ENCODE measurements at places on chromosomes 6 and 20.
A peak's percentile ranks its signal among the peaks of the same experiment; 100 is the strongest.

DNA sequence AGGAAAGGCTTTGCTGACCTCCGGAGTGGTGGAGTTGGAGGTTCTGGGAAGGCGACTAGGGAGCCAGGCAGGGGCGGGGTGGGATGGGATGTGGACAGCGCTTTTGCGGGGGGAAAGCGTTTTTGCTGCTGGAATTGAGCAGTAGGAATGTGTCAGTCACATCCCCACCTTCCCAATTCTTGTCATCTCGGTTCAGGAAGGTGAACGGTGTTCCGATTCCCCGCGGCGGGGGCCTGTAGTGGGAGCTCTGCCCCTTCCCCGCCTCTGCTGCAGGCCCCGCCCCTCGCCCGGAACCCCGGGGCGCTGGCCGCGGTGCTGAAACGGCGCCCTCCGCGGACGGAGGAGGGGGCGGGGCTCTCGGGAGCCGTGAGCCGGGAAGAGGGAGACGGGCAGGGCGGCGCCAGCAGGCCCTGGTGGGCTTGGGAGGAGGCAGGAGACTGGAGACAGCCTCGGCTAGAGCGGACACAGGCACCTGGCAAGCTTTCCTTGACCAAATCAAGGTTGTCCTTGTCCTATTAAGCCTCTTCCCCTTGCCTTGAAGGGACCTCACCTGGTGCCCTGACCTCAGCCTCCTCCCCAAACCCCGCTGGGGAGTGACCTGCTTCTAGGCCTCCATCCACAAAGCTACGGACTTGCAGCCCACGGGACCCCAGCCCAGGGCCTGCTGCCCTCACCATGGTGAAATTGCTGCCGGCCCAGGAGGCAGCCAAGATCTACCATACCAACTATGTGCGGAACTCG is at the start of gene LHFPL5:
Gene LHFPL5 (plus strand): TSS at position 357 of the 741 bp plus-strand sequence. CDS start 319 bp downstream, at position 676.
- peak; percentile 25 for DNase-seq

DNA sequence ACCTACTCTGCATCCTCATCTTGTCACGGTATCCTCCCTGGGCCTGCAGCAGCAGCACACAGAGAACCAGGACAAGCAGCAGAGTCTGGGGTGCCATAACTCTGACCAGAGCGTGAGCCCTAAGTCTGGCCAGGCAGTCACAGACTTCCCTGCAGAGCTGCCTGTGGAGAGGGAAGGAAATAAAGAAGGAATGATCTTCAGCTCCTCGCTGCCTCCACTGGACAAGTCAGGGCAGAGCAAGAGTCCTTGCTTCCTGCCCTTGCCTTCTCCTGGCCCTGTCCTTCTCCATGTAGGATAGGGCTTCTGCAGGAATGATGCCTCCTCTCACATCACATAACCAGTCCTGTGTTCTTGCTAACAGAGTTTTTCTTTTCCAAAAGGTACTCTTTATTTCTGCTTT is 15.9 kb upstream of the WFDC11 start:
- DNase-seq, result no peak

DNA sequence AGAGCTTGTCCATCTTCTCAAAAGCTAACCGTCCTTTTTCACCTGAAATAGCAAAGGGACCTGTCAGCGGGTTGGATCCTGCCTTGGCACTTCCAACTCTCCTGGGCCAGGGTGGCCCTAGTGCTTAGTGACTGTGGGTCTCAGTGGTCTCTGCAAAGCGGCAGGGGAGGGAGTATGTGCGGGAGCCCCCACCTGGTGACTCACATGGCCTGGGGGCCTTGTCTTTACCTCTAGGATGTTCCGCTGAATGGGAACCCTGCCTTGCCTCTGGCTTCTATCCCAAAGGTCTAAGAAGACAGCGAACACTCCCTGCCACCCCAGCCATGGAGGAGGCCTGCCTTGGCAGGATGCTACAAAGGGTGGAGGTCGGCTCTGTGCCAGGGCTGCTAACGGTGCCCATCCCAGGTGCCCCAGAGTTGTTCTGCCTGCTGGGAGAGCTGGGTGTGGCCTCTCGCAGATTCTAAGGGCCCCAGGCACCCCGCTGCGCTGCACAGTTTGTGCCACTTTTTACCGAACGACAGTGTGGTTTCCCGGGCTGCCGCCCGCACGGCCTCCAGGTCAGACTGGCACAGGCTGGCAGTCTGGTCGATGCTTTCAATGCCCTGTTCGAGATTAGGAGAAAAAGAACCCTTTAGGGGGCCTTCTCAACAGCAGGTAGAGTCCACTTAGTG is 77.2 kb downstream of the PTPN1 start:
- DNase-seq, result no peak

DNA sequence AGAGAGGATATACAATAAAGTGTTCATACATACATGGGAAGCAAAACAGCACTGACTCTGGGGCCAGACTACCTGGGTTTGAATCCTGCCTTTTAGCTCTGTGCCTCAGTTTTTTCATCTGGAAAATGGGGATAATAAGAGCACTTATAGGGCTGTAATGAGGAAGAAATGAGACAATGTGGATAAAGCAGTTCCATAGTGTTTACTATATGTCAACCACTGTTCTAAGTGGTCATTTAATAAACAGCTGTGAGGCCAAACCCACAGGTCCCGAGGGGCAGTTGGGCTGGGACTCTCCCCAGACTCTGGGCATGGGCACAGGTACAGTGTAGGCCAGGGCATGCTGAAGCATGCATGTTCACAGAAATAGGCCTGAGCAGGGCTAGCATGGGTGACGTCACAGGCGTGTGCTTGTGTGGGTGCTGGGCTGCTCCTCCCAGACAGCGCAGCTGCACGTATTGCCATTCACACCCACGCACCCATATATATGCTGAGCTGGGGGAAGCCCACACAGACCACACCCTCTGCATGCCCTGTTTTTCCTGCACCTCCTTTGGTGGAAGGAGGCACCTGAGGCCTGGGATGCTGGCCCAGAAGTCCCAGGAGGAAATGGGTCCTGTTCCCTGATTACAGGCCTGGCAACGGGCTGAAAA is 3.5 kb upstream of the PLCG1 start:
- DNase-seq, result no peak

GRCh38 chr6:20763296-20763695 is 229.0 kb downstream of the CDKAL1 start:
- no peak for DNase-seq

- DNase-seq, result no peak
Observed at GRCh38 chr6:132936646-132937045, 122.3 kb downstream of the RPS12 start.

DNA sequence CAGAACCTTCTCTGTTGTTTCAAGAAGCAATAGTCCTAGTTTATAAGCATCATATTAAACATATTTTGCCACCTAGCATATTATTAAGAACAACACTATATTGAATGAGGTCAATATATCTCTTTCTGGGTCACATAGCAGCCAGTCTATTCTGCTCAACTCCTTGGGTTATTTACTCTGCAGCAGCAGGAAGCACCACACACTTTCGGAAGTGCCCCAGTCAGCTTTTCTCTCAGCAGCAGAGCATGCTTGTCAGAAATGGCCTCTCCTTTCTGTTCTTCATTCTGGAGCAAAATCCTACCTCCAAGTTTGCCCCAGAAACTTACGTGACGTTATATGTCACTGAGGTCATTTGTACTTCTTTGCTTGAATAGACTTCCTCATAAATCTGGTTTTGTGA is 22.7 kb downstream of the CFAP206 start:
- DNase-seq, result no peak

DNA sequence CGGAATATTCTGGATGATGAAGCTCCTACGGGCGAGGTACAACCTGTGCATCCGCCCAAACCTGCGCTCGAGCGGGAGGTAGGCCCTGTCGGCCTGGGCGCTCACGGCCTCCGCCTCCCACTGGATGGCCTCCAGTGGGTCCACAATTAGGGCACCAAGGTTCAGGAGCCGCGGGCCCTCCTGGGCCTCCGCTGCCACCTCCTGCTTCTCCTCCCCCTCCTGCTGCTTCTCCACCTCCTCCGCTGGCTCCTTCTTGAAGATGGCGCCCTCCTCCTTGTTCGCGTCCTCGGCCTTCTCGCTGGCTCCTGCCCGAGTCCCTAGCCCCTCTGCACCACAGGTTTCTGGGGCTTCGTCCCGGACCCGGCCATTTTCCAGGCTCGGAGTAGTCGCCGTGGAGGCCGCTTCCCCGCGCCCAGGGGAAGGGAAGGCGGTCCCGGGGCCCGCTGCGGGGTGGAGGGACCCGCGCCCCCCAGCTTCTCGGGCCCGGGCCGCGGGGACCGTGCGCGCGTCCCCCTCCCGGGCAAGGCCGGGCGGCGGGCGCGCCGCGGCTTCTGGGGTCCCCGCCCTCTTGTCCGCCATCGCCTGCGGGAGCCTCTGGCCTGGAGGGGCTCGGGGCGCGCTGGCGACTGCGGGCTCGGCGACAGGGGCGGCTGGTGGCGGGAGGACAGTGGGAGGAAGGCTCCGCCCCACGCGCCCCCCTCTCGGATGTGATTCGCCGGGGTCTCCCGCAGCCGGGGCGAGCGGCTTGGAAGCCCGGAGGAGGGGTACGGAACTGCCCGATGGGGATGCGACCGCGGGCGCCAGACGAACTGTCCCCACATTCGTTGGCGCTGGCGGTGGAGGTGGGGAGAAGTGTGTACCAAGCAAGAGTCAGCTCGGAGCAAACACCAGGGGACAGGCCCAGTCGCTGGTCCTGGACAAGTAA is 17.6 kb downstream of the PLAGL2 start:
- peak; percentile 37 for DNase-seq

GRCh38 chr6:126199466-126199865 is 140.4 kb upstream of the CENPW start:
- DNase-seq, result no peak

DNA sequence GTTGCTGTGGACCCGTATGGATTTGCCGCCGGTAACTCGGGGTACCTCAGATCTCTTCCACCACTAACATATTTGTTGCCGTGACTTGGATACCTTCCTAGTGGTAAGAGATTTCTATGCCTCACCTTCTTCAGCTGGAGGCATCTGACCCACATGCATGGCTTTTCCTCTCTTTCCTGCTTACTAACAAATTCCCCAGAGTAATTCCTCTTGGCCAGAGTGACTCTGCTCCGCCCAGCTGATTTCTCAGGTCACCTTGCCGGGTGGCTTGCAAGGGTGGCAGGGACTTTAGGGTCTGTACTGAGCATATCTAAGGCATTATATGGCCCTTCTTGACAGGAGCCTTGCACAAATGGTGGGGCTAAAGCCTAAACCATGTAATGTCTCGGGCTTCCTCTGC is 38.2 kb downstream of the FAM184A start:
- no peak for DNase-seq

- no peak for DNase-seq
Observed at GRCh38 chr20:23643659-23644058, 5.9 kb upstream of the CST3 start.

GRCh38 chr20:62368976-62369814 is 2.1 kb upstream of the LAMA5 start:
- DNase-seq, result no peak

GRCh38 chr6:142844065-142844755 is 100.8 kb downstream of the HIVEP2 start:
- DNase-seq, result no peak

- DNase-seq, result no peak
Observed at GRCh38 chr6:18536591-18537055, 149.5 kb downstream of the RNF144B start.

DNA sequence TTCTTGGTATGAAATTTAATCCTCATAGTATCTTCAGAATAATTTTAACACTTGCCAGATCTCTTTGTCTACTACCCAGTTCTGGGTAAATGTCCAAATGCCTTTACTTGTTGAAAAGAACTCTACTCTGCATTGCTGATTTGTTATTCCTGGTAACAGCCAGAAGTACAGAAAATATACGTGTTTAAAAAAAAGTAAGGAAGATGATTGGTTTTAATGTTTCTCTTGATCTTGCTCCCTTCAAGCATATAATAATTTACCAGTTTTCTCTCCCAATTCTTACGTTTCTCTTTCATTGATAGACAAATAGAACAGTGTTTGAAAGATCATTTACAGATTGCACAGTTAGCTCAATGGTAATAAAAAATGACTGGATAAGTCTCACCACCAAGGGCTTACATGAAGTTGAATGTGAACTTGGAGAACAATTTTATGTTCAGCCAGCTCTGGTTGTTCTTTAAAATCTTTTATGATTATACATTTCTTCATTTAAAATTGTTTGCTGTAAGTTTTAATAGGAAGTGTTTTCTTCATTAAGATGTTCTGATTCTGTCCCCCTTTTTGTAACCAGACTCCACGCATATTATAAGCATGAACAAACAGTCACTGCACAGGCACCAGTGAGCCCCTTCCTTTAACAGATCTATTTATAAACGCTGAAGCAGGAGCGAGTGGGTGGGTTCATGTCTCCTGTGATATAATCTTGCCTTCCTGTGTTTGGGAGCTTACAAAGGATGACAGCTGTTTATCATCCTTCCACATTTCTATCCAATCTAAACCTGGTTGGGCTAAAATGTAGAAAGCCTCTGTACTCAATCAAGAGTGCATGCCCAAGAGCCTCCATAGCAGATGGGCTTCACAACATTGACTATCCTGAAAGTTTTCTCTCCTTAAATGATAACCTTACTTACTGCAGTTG is 299.5 kb downstream of the PRL start:
- DNase-seq, result no peak

GRCh38 chr20:5749952-5750779 is at the start of gene SHLD1:
Gene SHLD1 (plus strand): TSS chr20:5750401. CDS start chr20:5772866, 22,465 bp downstream.
- peak; percentile 71 for DNase-seq

DNA sequence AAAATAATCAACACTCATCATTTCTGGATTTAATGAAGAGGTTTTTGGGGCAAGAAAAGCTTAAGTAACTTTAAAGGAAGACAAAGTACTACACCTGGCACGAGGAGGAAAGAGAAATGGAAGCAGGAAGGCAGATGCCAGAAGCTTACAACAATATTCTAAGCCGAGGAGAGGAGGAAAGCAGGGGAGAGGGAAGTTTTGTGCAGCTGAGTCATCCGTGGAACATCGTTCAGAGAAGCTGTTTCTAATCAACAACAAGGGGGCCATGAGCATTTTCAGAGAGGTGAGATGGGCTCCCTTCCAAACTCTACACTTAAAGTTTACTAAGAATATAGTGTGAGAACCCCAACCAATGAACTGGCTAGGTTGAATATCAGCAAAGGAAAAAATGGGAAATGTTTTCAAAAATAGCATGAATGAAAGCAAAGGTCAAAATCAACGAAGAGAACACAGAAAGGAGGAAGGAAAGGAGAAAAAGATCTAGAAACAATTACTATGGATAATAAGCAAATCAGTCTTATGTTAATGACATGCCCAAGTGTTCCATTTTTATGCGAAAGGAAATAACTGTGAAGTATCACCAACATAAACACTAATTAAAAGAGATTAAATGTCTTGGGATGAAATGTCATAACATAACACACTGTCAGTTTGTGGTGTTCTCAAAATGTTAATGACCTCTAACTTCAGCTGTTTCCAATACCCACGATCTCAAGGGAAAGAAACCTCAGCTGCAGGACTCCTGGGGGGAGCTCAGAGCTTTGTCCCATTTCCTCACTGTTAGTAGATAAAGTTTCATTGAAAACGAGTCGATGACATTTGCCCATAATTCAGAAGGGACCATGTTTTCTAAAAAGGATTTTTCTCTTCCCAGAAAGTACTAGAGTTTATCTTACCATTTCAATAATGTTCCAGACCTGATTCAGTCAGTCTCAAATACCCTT is 203.4 kb upstream of the STXBP5 start:
- DNase-seq, result no peak

- no peak for DNase-seq
Observed at GRCh38 chr6:135166515-135166914, 14.6 kb upstream of the MYB start.

GRCh38 chr6:45253453-45253852 is 74.7 kb upstream of the RUNX2 start:
- DNase-seq, result no peak

- no peak for DNase-seq
Observed at GRCh38 chr6:45351667-45352066, 23.5 kb downstream of the RUNX2 start.
